Muscle of leg (tissue), 16 donors: ENCODE measurements at places on chromosomes 2 and 18. TPM values are rescaled to one million over a fixed set of nuclear protein-coding genes. Genes with fewer than 3 reads are reported as not detected.

- no peak for DNase-seq
These were observed 201.2 kb downstream of the TPGS2 start for GRCh38 chr18:36627637-36628036.

The KCNK3 gene
- total RNA-seq = 1.1 TPM

DNA sequence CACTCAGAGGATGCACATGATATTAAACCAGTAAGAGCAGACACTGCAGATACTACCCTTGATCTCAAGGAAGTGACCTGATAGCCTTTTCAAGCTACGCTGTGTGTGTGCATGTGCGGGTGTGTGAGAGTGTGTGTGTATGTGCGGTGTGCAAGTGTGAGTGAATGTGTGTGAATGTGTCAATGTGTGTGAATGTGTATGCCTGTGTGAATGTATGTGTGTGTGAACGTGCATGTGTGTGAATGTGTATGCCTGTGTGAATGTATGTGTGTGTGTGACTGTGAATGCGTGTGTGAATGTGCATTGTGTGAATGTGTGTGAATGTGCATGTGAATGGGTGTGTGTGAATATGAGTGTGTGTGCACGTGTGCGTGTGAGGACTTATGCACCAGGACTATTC lies 53.8 kb downstream of the KCNG2 start:
- DNase-seq = no peak

The TMEM200C gene
- 1.1 TPM for total RNA-seq

- peak; percentile 89 for DNase-seq
These were observed 39.8 kb downstream of the FAM98A start for GRCh38 chr2:33559328-33559727.

The MAP2 gene
- 5.7 TPM for total RNA-seq

The CLEC4F gene
- total RNA-seq = 0.09 TPM

- peak; percentile 13 for DNase-seq
These were observed 49.7 kb upstream of the AP1S3 start for GRCh38 chr2:223887127-223887526.

DNA sequence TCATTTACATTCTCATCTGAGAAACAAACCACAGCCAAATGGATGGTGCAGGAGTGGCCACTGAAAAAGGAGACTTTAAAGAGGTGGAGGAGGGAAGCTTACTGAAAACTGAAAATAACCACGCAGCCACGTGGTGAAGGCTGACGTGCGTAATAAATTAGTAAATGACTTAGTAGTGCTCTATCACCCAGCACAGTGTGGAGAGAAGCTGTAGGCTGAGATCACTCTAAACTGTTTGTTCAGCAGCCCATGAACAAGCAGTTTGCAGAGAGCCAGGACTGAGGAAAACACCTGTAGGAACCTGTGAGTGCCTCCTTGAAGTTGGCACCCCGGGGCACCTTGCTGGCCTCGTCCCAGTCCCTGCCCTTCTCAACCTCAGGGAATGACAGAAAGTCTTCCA lies 193.0 kb downstream of the TXNL1 start:
- no peak for DNase-seq

DNA sequence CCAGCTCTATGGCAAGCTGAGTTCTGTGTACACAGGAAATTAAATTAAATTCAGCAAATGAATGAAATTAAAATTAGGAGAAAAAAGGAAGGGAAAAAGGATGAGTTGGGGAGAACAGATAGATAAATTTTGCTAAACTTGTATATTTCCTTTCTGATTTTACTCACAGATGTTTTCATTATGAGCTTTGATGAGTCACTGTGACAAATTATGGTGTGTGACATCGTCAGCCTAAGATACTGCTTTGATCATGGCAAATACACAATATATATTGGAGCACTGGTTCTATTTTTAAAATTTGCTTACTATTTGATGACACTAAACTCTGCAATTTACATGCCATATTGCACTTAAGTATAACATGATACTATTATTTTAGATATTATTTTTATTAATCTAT lies 464.6 kb upstream of the SPHKAP start:
- no peak for DNase-seq

The KIAA2012 gene
- total RNA-seq = 0.31 TPM

DNA sequence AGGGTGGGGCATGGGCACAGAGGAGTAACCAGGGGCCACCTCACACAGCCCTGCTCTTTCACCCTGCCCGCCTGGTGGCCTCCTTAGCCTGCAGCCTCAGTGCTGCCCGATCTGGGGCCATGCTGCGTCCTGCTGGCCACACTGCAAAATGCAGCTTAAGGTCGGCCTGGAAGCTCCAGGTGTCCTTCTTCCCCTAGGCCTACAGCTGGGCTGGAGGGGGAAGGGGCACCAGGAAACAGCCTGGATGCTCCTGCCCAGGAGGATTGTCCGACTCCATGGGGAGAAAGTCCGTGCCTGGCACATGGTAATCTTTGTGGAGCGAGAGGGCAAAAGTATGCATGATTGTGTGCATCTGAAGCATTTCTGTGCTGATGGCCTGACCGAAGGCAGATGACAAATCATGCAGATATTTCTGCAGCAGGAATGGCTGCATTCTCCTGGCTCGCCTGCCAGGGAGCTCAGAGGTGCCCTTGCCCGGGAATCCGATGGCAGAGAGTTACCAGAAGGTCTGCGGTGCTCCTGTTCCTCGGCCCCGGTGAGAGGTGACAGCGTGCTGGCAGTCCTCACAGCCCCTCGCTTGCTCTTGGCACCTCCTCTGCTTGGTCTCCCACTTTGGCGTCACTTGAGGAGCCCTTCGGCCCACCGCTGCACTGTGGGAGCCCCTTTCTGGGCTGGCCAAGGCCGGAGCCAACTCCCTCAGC lies 12.8 kb upstream of the ALPP start:
- no peak for DNase-seq

- peak; percentile 44 for DNase-seq
These were observed 378.8 kb downstream of the SLC4A3 start for GRCh38 chr2:220006152-220006621.

The CRYBA2 gene
- total RNA-seq = not detected

DNA sequence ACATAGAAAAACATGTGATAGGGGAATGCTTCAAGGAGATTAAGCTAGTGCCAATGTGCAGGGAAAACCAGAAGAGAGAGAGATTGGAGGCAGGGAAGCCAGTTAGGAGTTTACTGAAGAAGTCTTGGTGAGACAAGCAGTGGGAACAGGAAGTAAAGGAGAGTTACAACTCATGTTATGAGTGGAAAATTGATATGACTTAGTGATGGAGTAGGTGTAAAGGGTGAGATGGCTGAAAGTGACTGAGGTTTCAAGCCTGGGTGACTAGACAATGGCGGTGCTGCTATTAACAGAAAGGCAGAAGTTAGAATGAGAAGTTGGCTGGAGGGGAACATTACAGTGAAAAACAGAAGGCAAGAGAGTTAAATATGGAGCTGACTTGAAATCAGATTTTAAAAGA lies 16.5 kb downstream of the DOK1 start:
- DNase-seq = no peak

DNA sequence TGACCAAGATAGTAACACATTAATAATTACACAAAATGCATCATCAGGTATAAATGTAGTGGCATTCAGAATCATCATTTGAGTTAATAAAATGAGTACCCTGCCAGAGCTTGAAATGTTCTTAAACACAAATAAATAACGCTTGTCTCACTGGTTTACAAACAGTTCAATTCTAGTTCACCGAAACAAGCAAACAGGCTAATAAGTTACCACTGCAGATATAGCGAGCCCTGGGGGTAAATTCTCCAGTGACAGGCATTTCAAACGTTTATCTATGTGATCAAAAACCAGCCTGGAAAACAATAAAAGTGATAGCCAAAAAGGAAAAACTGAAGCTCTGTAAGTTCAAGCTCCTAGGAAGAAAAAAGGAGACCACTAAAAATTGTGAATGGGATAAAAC lies 152.6 kb downstream of the THADA start:
- DNase-seq = no peak

The CNRIP1 gene
- total RNA-seq = 21.1 TPM

DNA sequence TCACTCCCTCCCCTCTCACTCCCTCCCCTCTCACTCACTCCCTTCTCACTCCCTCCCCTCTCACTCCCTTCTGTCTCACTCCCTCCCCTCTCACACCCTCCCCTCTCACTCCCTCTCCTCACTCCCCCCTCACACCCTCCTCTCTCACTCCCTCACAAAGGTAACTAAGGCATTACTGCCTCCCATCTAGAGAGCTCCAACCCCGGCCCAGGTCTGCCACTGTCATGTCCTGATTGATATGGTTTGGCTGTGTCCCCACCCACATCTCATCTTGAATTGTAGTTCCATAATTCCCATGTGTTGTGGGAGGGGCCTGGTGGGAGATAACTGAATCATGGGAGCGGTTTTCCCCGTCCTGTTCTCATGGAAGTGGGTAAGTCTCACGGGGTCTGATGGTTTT lies 359.9 kb upstream of the MYT1L start:
- DNase-seq = no peak

GRCh38 chr2:232288489-232289030 lies 90.0 kb upstream of the ALPP start:
- DNase-seq = no peak

GRCh38 chr2:98793275-98793674 lies 62.3 kb upstream of the MGAT4A start:
- no peak for DNase-seq

GRCh38 chr2:3535794-3536681 lies 16.7 kb upstream of the ADI1 start:
- peak; percentile 93 for DNase-seq

The OST4 gene
- total RNA-seq = 376 TPM

DNA sequence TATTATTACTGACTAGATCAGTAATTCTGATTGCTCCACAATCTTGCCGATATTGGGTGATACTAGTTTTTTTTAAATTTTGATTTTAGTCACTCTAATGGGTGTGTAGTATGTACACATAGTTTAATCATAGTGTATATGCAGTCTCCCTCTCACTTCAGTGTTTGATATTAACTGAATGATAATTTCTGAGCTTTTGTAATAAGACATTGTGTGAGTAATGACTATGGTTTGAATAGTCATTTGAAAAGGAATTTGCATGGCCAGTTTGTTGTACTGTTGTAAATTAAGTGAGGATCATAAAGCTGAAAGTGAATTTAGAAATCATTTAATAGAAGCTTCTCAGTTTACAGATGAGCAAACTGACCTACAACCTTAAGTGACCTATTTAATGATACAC lies 33.4 kb downstream of the USP14 start:
- DNase-seq = no peak

The GALR1 gene
- total RNA-seq = under 0.01 TPM

DNA sequence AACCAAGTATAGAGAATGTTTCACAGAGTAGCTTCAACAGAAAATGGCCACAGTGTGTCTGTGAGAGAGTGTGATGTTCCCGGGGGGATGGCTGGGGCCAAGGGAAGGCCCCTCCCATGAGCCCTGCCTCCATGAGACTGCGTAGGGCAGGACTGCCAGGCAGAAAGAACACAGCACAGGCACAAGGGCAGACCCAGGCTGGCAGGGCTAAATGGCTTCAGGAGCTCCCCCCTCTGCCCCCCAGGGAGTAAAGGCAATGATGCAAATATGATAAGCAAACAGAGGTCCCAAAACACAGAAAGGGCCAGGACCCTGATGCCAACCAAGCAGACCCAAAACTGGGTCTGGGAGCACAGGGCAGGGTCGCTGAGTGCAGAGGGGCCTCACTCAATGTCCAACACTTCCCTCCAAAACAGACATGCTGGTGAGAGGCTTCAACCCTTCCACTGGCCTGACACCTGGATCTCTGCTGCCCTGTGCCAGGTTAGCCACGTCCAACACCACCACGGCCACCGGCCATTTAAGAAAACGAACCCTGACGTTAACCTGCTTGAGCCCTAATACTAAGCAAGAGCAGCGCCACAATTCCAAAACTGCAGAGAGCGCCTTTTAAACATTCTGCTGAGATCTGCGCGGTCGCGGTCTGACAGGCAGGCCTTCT lies 90.3 kb downstream of the HDAC4 start:
- DNase-seq = no peak

The COBLL1 gene
- 7.0 TPM for total RNA-seq

DNA sequence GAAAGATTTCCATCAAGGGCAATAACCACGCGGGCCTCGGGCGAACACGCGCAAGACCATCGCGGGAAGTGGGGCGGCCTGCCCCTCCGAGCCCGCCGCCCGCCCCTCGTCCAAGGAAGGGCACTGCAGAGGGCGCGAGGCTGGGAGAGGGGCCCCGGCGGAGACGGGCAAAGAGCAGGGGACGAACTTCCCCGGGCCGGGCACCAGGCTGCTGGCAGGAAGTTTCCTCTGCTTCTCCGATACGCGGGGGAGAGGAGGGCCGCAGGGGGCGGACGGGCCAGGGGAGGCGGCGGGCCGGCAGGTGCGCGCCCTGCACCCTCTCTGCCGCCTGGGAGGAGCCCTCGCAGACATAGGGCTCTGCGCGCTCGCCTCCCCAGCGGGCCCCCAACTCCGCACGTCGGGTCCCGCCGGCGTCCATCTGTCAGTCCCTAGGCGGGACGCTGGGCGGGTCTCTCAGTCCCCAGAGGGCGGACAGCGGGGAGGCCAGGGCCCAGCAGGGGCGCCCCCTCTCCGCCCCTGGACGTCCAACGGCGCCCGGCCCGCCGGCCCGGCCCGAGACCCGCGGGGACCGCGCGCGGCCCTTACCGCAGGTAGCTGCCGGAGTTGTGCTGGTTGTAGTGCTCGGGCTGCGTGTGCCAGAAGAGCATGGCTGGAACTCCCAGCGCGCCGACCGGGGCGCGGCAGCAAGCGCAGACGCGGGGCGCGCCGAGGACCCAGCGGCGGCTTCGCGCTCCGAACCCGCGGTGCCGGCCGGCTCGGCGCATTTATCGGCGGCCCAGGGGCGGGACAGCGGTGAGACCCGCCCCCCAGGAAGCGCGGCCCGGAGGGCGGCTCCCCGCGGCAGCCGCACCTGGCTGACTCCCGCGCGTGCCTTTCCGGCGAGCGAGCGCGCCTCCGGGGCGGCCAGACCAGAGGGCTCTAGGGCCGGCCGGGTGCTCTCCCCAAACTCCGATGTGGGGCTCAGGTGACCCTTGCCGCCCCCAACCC lies at the start of gene TFCP2L1:
TFCP2L1 (minus strand) TSS at position 740 of the 987 bp plus-strand sequence; CDS start at position 647, 93 bp downstream.
- no peak for DNase-seq

The COPS8 gene
- total RNA-seq = 57.3 TPM

The TPRKB gene
- 38.7 TPM for total RNA-seq

The UGT1A4 gene
- not detected for total RNA-seq

The CFAP210 gene
- total RNA-seq = not detected

- DNase-seq = peak; percentile 55
These were observed 41.1 kb downstream of the NHEJ1 start for GRCh38 chr2:219119422-219120043.

- DNase-seq = no peak
These were observed 362.9 kb downstream of the ZEB2 start for GRCh38 chr2:144156736-144157640.

GRCh38 chr2:155145758-155146229 lies 447.3 kb downstream of the KCNJ3 start:
- peak; percentile 6 for DNase-seq

The SULT1C2 gene
- total RNA-seq = 0.13 TPM

The CCBE1 gene
- 2.8 TPM for total RNA-seq

- no peak for DNase-seq
These were observed 3.8 kb upstream of the GCC2 start for GRCh38 chr2:108444941-108445840.
